ENCODE measurements at places on chromosomes 12 and 14.

DNA sequence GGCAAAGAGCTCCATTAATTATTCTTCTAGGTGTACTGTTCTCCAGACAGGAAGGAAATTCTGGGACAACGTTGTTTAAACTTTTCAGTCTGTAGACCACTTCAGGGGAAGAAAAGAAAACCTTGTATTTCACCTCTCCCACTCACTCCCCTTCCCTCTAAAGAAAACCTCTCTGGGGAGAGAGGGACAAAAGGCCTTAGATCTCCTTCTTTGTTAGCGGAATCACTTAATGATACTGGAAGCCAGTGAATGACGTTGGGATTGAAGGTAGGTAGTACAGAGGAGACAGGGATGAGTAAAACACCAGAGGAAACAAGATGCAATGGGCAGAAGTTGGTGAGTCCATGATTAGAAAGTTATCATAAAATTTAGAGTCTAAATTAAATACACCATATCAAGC is 38.7 kb upstream of the SGPP1 start:
- no peak for DNase-seq

- DNase-seq: no peak
Measured at GRCh38 chr14:105092171-105093037, 27.2 kb upstream of the GPR132 start.

DNA sequence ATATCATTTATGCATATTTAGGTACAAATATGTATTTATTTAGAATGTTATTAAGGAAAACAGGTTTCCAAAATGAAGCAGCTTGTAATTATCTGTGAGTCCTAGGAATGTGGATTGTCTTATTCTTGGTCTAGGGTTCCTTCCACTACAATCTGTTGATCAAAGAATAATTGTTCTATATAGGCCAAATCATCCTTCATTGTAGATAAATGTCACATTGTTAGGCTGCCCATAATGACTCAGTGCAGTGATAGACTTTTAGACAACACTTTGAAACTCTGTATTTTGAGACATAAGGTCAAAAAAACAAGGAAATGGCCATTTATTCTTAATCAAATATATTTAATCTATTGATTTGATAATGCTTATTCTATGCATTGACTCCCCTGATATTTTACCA is 283.0 kb downstream of the ACSS3 start:
- DNase-seq: no peak

DNA sequence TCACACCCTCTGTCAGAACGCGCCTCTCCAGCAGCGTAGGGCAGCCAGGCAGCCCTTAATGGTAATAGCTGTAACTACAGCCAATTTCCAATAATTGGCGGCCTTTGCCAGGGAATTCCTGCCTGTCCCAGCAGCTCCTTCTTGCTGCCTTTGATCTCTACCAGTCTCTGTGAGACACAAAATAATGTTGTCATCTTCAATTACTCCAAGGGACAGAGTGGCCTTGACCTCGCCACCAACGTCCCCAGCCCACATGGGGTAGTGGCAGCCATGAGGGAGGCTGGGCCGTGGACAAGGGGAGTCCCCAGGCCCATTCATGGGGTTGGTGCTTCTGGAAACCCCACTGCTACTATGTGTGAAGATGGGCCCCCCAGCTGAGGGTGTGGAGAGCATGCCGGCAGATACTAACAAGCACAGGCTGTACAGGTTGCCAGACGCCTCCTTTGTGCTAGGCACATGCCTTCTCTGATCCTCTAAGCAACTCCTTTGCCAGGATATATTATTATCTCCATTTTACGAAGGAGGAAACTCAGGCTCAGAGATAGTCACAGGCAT is 17.4 kb upstream of the CLMN start:
- DNase-seq: no peak

DNA sequence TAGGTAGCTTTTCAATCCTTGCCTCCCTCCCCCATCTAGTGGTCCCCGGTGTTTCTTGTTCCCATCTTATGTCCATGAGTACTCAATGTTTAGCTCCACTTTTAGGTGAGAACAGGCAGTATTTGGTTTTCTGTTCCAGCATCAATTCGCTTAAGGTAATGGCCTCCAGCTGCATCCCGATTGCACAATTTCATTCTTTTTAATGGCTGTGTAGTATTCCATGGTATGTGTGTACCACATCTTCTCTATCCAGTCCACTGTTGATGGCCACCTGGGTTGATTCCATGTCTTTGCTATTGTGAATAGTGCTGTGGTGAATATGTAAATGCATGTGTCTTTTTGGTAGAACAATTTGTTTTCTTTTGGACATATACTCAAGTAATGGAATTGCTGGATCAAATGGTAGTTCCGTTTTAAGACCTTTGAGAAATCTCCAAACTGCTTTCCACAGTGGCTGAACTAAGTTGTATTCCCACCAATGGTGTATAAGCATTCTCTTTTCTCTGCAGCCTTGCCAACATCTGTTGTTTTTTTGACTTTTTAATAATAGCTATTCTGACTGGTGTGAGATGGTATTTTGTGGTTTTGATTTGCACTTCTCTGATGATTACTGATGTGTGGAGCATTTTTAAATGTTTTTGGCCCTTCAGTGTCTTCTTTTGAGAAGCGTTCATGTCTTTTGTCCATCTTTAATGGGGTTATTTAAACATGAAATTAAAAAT is 34.2 kb upstream of the ASPG start:
- no peak for DNase-seq

- no peak for DNase-seq
Measured at GRCh38 chr14:98847521-98848468, 424.2 kb downstream of the BCL11B start.

DNA sequence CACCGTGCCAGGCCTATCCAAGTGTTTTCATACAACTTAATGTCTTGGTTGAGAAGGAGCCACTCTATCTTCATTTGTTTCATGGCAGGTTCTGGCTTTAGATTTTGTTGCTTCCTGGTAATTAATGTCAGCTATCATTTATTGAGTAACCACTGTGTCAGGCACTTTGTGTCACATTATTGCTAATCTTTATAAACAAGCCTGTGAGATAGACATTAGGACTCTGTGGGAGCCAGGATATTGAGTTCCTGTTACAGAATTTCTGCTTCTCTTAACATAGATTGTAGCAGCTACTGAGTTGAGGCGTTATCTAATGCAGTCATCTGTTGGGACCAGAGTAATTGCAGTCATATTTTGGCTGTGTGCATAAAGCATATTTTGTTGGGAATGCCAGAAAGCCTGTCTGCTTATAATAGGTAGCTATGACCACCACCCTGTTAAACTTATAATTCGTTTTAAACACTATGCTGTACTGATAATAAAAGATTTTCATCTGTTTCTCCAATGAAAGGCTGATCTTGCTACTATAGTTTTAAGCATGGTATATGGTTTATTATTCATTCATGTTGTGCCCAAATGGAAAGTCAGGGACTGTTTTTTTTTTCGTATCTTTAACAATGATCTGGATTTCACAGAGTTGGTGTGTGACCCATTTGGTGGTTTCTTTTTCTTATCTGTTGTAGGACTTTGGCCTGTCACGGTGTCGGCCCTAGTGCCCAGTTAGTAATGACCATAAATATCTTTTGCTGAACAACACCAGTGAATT is 432.6 kb downstream of the PCNX1 start:
- no peak for DNase-seq

DNA sequence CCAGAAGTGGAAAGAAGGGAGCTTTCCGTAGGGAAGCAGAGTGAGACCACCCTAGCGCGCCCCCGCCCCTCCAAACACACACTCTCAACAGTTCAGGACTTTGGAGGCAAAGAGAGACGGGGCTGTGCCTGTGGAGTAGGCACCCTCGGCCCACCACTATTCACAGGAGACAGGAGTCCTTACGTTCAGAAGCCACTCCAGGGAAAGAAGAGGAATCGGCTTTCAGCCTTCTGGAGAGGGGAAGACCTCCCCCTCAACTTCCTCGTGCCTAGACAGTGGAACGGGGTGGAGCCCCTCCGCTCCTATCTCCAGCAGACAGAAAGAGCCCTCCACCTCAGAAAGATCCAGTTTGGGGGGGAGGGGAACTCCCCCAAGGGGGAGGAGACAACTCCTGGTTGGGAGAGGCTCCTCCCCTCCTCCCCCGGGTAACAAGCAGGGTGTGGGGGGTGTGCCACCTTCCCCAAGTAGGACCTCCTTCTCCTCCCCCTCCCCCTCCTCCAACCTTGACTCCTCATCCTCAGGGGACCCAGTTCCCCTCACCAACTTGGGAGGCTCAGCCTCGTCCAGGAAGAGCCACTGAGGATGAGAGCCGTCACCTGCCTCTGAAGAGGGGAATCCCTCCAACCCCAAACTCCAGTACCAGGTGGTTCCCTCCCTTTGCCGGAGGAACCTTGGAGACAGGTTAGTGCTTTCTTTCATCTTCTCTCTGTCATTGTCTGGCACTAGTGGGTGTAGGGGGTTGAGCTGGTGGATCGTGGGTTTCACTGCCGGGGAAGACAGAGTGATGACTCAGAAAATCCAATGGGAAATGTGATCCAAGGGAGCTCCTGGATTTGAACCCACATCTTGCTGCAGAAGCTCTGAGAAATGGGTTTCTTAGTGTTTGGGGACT is 883 bp downstream of the FOXJ2 start:
- DNase-seq: peak; percentile 30
